Spleen (tissue), 13 donors: ENCODE measurements at places on chromosomes 7 and 10. TPM values are rescaled to one million over a fixed set of nuclear protein-coding genes. Genes with fewer than 3 reads are reported as not detected.

- no peak for DNase-seq
Measured at GRCh38 chr7:124996778-124997177, 67.2 kb upstream of the POT1 start.

CPA2 gene
- not detected for total RNA-seq

DNA sequence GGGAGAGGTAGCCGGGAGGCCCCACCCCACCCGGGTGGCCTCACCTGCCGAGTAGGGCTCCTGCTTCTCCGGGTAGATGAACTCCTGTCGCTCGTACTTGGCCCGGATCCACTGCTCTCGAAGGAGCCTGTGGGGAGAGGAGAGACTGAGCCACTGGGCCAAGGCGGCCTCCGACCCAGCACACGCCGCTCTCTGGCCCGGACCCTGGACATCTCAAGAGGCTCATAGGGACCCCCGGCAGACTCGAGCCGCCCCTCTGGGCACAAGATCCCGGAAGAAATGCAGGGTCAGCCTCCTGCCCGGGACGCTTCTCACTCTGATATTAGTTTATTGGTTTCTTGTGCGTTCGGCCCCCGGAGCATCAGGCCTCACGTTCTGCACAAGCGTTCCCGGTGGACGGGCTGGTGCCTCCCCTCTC, 34.5 kb downstream of the ADAP1 start:
- DNase-seq, result peak; percentile 72

DNA sequence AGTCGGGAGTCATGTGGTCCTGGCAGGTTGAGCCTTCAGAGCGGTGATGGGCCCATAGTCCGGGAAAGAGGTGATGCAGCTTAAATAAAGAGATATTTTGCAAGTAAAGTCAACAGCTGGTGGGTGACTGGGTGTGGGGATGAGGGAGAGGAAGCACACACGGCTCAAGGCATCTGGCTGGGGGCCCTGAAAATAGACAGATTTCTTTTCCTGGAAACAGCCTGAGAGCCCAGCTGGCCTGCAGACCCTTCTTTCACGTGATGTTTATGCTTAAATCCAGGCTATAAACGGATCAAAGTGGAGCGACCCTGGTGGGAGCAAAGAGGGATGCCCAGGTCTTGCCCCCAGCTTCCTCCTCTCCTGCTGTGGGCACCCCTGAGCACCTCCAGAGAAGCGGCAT, 149.1 kb downstream of the TEX36 start:
- DNase-seq, result no peak

DNA sequence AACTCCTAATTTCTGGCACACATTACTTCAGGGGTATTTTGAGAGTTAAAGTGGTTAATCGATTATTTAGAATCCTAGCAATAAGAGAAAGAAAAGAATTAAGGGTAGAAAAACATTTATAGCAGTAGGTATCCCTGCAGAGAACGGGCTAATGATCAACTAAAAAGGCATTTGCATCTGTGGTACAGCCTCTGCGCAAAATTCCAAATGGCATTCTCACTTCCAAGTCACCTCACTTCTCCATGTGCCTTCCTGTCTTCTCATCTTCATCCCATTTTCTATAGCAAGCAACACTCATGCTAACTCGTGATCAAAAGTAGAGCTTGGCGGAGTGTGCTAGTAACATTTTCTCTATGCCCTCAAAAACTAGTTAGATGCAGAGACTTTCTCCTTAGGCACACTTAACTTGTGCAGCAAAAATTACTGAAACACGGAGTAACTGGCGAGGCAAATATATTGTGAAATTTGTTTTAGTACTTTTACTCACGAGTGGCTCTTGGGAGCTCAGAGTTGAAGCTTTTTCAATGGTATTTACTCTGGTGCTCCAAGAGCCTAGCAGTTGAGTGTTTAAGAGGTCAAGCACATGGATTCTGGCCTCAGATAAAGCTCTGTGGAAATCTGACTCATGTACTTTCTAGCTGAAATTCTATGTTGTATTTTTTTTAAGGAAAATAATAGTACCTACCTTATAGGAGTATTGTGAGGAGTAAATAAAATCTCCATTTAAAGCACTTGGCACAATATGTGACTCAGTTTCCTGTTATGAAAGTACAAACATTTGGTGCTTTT, 65.1 kb downstream of the MET start:
- no peak for DNase-seq

DNA sequence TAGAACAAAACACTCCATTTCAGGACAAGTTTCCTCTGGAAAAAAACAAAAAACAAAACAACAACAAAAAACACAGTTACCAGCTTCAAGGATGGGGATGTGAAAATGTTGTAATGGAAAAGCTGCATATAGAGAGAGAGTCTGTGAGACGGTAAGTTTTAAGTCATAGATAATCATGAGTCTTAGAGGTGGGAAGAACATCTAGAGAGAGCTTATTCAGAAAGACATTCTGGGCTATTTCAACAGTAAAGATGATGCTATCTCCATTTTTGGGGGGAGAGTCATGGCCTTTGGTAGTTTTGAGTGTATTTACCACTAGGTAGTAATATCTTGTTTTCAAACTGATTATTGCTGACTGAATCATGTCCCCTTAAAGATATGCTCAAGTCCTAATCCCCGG, 23.3 kb upstream of the INPP5F start:
- DNase-seq, result no peak

DNA sequence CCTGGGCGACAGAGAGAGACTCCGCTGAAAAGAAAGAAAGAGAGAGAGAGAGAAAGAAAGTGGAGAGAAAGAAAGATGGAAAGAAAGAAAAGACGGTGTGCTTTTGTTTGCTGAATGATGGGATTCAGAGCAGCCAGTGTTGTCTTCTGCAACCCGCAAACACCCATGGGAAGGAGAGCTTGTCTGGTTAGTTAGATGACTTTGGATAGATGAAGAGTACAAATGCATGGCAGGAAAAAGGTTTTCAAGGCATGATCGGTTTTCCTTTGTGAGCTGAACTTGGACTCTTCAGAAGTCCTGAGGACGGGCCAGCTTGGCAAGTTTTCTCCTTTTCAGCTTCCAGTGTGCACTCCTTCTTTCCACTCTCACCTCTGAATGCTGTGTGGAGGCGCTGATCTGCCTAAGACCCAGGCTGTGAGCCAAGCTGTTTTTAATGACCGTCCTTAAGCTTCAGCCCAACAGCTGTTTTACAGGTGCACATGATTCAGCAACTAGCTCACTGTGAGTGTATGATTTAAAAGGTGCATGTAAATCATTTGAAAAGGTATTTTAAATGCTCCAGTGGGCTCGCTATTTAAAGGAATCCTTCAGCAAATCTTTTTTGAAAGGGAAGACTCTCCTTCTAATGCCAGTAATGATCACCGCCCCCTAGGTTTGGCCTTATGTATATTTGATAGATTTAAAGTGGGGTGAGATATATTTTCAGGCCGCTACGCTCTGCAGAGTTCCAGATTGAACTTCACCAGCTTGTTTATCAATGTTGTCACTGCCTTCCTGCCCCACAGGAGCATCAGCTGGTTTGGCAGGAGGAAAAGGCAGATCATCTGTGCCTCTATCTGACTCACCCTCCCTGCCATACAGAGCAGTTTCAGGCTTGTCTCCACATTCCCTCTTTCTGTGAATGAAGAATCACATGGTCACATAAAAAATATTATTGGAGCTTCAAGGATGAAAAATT, 115.0 kb downstream of the PLXDC2 start:
- no peak for DNase-seq

- no peak for DNase-seq
Measured at GRCh38 chr7:3318874-3319273, 17.8 kb downstream of the SDK1 start.

DNA sequence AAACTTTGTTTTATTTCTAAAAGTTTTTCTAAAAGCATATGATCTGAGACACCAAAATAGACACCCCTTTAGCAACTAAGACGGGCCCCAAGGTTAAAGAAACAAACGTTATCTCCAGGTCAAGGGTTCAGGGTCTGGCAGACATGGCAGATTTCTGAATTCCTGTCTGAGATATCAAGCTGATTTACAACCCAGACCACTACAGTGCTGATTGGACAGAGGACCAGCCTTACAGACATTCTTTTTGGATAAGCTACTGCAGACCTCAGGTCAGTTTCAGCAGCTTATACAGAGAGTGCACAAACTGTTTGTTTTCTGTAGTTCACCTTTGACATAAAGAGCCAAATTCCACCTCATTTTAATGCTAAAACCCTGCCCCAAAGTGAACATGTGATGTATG, 34.8 kb downstream of the SVOPL start:
- no peak for DNase-seq

DNA sequence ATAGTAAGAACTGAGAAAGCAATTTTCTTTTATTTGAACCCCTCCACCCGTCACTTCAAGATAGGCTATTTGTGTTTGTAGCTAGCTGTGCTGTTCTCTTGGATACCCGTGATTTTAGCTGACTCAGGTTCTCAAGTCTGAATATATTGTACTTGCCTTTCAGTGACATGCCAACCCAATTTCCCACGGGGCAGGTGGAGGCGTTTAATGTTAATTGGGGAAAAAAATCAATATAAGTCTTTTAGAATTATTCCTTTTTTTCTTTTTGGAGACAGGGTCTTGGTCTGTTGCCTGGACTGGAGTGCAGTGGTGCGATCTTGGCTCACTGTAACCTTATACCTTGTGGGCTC, 36.4 kb downstream of the ZRANB1 start:
- DNase-seq, result no peak

DNA sequence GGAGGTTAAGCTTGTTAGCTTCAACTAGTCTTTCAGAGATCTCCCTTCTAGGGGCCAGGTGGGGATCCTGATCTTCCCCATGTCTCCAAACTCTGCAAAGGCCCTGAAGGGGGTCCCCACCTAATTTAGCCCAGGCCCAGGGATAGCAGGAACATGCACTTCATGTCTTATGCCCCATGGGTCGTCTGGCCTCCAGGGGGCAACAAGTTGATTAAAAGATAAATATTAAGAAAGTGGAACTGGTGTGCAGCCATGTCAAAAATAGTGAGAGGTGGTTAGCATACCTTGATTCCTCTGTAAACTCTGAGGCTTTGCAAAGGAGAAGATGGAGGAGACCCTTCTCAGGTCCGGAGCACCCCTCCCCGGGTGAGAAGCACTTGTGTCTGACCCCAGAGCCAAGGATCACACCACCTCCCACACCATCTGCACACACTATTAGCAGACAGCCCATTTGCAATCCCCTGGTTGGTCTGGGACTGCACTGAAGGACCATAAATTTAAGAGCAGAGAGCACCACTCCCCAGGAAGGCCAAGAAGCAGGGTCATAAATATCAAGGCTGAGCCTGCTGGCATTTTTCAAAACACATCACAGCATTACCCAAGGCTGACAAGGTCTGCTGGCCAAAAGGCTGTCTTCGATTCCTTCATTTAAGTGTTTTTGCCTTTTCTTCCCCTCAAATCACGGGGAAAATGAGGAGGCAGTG, 44.2 kb upstream of the LRRC18 start:
- no peak for DNase-seq

GRCh38 chr10:78771260-78771659, 297.5 kb upstream of the ZMIZ1 start:
- peak; percentile 61 for DNase-seq

NODAL gene
- total RNA-seq, result not detected

UPK3BL2 gene
- 31.0 TPM for total RNA-seq

SYNPO2L gene
- total RNA-seq, result not detected

DNA sequence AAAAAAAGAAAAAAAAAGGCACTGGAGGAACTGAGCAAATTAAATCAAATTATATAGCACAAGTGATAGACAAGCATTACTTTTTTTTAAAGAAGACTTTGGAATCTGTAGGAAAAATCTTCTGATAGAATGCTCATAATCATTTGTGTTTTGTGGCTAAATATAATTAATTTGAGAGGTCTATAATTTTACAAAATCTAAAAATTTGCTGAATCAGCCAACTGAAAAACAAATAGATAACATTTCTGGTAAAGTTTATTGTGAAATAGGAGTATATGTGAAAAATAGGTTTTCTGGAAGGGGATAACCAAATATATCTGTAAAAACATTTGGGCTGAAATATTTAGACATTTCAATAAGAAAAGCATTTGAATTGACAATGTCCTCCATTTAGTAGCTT, 844.9 kb upstream of the COBL start:
- no peak for DNase-seq

SRRM3 gene
- 0.54 TPM for total RNA-seq

DNA sequence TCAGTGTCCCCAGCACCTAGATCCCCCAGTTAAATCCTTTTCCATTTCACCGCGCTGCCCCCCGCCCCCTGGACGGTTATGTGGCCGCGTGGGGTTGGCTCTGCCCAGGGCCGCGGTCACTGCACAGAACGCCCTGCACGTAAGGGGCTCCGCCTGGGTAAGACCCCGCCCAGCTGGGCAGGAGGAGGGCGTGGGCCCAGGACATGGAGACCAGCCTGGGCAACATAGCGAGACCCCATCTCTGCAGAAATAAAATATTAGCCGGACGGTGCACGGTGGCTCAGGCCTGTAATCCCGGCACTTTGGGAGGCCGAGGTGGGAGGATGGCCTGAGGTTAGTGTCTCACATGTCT, 650 bp upstream of the ZFAND2A start:
- peak; percentile 89 for DNase-seq

PIP gene
- not detected for total RNA-seq

- DNase-seq, result no peak
Measured at GRCh38 chr10:110361800-110362456, 57.2 kb upstream of the SMNDC1 start.

GRCh38 chr10:24916365-24916764, 36.0 kb downstream of the PRTFDC1 start:
- DNase-seq, result no peak

DNA sequence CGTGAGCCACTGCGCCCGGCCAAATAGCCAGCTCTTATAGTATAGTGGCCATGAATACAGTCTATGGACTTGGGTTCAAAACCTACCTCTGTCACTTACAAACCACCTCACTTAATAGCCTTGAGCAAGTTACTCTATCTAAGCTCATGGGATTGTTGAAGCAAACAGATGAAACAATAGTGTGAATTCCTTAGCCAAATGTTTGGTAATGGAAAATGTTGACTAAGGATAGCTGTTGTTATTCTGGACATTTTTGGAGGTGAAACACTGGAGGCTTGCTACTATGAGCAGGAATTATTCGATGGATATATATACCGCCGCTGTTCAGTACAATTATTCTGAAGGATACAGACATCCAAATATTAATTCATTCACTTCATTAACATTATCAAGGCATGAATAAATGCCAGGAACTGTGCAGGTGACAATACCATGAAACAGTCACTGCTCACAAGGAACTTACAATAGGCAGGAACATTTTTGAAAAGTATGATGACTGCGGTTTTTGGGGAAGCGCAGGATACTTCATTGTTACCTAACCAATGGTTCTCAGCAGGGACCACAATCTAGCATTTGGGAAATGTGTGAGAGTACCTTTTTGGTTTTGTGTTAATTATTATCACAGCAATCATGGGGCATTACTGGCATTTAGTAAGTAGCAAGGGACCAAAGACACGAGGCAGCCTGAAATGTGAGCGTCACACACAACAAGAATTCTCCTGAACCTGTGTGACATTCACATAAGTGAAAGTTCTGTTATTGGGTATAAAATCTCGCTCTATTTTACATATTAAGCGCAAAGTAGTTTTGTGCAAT, 55.7 kb downstream of the CUBN start:
- no peak for DNase-seq

- DNase-seq, result no peak
Measured at GRCh38 chr7:139523199-139523941, at the start of gene CLEC2L. Gene CLEC2L (plus strand): TSS chr7:139523685. CDS start chr7:139523928, 243 bp downstream.

- no peak for DNase-seq
Measured at GRCh38 chr10:81096558-81096957, 558.9 kb downstream of the SH2D4B start.
